ENCODE measurements at places on chromosomes 11 and 22.
A peak's percentile ranks its signal among the peaks of the same experiment; 100 is the strongest.

- no peak for DNase-seq
Measured at GRCh38 chr11:22602504-22602903, 23.1 kb downstream of the FANCF start.

- DNase-seq = no peak
Measured at GRCh38 chr11:117221775-117222517, 9.9 kb downstream of the PCSK7 start.

GRCh38 chr11:44758983-44759382 lies 32.2 kb downstream of the TSPAN18 start:
- no peak for DNase-seq

DNA sequence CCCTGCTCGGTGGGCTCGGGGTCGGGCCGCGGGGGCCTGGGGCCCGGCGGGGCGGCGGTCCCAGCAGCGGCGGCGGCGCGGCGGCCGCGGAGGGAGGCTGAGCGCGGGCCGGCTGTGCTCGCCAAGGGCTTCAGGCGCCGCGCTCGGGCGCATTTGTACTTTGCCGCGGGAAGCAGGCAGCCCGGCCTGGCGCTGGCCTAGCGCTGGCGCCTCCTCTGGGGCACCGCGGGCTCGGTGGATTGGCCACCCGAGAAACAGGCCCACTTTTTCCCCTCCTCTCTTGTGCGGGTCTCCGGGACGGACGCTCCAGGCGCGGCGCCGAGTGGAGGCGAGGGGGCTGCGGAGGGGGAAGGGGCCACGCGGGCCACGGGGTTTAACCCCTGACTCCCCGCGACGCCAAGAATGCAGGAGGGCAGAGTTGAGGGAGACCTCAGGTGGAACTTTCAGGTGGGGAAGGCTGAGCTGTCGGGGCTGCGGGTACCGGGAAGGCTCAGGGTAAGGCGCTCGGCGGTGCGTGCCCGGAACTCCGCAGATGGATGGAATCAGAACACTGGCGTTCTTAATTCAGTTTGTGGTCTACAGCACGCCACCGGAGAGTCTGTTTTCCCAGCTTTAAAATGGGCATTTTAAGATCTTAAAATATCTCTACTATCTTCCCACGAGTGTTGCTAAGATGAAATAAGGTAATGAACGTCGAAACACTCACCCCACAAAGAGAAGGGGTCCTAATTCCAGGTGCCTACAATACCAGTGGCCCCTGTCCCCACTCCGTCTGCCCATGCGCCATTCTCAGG lies at the start of gene CHRDL2:
Gene CHRDL2 (minus strand): TSS at position 126 of the 794 bp plus-strand sequence. CDS start 538 bp downstream, outside the sequence.
- DNase-seq = no peak

DNA sequence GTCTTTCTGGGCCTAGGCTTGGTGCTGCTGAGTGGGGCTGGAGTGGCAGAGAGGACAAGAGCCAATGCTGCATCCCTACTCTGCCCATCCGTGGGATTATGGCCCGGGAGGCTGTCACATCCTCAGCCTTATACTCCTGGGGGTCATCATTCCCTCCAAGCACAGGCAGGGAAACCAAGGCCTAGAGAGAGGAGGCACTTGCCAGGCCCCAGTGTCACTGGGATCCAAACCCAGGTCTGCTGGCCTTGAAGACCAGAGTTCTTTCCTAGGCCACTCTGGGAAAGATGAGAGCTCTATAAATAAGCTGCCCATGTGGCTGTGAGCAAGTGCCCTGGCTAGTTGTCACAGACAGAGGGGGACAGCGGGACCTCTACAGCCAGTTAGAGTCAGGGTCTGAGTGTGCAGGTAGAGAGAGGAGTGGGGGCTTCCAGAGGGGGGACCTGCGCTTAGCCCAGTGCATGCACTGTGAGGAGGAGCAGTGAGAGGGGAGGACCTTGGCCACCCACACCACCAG lies 4.8 kb downstream of the RELT start:
- no peak for DNase-seq

DNA sequence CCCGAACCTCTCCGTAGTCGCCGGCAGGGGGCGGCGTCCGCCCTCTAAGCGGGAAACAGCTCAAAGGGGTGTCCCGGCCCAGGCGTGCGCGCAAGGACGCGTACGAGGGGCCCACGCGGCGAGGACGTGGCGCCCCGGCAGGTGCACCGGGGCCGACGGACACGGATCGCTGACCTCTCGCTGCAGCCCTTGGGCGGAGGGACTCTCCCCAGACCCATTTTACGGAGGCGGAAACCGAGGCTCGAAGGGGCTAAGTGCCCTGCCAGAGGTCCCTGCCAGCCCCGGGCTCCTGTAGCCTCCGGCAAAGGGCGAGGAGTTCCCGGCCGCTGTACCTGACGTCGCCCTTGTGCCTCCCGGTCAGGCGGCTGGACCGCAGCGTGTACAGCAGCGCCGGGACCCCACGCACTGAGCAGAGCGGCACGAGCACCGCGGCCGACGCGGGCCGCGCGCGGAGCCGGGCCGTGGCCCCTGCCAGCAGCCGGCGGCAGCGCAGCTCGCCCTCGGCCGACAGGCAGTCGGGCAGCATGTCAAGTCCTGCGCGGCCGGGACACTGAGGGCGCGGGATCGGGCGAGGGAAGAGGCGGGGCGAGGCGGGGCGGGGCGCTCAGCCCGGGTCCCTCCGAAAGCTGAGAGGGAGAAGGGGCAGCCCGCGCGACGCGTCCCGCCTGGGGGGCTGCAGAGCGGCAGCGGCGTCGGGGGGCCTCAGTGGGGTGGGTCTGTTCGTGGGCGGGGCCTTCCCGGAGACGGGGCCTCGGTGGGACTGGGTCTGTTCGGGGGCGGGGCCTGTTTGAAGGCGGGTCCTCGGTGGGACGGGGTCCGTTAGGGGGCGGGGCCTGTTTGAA lies at the start of gene NUDT8:
Gene NUDT8 (minus strand): TSS at position 552 of the 842 bp plus-strand sequence. CDS start 26 bp downstream, at position 526.
- peak; percentile 89 for DNase-seq

DNA sequence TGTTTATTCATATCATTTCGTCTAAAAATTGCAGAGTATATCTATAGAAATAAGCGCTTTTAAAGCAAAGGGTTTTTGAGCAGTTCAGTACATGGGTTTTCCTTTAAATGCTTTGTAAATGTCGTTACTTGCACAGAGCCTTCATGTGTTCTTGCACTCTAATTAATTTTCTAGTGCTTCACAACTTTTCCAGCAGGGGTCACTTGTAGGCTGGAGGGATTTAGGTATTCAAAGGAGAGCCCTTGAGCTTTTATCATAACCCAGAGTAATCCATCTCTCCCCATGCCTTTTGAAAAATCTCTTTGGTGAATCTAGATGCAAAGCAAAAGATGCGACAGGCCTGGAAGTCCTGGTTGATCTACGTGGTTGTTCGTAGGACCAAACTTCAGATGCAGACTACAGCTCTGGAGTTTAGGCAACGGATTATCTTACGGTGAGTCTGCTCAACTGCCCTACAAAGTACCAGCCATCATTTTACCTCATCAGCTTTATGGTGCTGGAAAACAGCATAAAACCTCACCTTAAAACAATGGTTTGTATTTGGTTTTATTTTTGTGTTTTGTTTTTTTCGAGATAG lies 60.4 kb downstream of the SFI1 start:
- DNase-seq = peak; percentile 37

DNA sequence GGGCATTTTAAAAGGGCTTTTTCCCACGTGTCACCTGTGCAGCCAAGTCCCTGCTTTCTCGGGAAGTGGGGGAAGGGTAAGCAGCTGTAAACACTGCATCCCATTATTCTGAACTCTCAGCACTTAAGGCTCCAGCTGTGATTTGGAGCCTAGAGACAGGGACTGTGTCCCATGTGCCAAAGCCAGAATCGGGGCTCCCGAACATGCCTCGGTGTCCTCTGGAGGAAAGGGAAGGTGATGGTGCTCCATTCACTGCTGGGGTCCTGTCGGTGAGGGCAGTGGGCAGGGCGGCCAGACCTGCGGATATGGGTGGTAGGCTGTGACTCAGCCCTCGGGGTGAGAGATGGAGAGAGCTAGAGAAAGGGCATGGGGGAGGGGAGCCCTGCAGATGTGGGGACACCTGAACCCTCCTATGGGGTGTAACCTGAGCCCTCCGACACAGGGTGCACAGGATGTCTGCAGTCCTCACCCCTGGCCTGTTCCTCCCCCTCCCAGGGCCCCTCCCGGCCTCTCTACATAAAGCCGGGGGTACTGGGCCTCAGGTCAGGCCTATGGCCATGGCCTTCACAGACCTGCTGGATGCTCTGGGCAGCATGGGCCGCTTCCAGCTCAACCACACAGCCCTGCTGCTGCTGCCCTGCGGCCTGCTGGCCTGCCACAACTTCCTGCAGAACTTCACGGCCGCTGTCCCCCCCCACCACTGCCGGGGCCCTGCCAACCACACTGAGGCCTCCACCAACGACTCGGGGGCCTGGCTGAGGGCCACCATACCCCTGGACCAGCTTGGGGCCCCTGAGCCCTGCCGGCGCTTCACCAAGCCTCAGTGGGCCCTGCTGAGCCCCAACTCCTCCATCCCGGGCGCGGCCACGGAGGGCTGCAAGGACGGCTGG lies 31.8 kb downstream of the CAPN1 start:
- peak; percentile 2 for DNase-seq

DNA sequence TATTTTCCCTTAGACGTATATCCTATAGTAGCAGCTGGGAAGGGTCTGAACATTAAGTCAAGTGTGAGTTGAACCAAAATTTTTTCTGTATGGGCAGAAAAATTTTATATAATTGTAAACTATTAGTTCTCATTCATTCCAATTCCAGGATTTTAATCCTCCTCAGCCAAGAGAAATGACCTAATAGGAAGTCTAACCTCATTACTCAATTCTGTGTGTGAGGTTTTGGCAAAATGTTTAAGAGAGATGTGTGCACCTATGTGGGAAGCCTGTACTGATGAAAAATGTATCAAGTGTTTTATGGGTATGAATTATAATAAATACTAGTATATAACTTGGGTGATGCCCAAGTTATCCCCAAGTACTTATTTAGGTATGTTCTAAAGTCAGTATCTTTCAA lies 311.6 kb upstream of the PITPNB start:
- no peak for DNase-seq

DNA sequence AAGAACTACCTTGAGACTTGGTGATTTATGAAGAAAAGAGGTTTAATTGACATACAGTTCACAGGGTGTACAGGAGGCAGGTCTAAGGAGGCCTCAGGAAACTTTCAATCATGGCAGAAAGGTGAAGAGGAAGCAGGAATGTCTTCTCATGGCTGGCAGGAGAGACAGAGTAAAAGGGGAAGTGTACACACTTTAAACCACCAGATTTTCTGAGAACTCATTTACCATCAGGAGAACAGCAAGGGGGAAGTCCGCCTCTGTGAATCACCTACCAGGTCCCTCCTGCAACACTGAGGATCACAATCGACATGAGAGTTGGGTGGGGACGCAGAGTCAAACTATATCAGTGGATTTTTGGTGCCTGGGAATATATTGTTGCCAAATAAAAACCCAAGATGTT lies 40.3 kb upstream of the OR5D13 start:
- DNase-seq = no peak

GRCh38 chr11:110069158-110069737 lies 23.9 kb upstream of the ZC3H12C start:
- no peak for DNase-seq

DNA sequence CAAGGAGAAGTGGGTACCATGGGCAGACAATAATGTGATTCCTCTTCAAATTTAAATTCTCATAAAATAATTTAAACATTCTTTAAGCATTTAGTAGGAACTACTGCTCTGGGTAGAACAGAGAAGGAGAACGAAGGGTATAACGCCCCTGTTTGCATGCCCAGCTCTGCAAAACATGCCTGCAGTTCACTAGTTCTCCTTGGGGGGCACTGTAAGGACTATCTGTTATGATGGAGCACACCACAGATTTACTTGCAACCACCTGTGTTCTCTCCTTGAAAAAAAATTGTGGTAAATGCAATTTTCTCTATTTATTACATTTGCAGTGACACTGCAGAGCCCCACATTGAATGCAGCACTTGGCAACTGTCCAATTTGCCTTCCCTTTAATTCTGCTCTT lies 100.3 kb downstream of the GUCY1A2 start:
- no peak for DNase-seq

- no peak for DNase-seq
Measured at GRCh38 chr11:7490535-7490934, 5.2 kb downstream of the OLFML1 start.

DNA sequence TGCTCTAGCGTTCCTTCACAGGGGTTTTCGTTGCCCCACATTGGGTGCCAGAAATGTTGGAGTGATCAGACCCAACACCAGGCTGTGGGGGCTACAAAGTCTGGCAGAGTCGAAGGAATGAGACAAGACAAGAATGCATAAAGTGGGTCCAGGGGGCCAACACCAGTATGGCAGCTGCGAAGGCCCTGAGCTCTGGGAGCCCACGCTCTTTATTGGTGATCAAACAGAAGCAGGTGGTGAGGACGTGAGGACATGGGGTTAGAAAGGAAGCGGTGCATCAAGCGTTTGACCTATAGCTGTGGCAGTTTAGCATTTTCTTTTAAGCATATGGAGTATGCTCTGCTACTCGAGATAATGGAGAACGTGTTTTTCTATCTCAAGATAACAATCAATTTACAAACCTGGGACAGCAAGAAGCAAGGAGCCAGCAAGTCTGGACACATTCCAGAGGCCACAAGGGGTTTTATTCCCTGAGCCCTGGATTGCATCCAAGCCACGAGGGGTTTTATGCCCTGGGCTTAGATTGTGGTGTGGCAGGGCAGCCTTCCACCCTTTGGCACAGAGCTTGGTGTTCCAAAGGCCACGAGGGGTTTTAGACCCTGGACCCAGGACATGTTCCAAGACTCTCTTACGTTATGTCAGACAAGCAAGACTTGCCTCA lies 3.9 kb upstream of the DNAJB13 start:
- DNase-seq = no peak

DNA sequence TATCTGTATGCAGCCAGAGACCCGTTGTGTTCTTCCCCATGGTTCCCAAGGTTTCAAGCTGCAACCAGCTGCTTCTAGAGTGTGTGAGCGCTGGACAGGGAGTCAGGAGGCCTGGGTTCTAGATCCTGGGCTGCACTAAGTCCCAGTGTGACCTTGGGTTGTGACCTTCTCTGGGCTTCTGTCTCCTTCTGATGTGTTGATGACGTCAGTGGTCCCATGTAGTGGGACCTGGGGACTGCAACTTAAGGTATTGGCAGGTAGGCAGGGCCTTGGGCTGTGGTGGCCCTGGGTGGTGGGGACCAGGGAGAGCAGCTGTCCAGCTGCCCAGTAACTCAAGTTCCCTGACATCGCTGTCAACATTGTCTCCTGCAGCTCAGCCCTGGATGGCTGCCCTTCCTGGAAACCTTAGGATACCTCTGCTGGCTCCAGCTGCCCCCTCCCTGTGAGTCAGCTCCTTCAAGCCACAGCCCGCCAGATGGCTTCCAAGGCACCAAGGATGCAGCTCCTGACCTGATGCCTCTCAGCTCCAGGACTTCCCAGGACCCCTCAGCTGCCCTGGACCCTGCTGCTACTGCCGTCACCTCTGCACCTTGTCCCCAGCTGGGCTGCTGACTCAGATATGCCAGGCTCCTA lies 1.3 kb upstream of the PVALB start:
- no peak for DNase-seq

GRCh38 chr22:36913427-36914389 lies at the start of gene CSF2RB:
Gene CSF2RB (plus strand): TSS chr22:36913628. CDS start chr22:36922208, 8,580 bp downstream.
- peak; percentile 13 for DNase-seq

- DNase-seq = peak; percentile 18
Measured at GRCh38 chr11:93740031-93740729, 1.1 kb downstream of the TAF1D start.

- no peak for DNase-seq
Measured at GRCh38 chr11:128581561-128582272, 5.6 kb downstream of the ETS1 start.

- no peak for DNase-seq
Measured at GRCh38 chr22:34886812-34887211, 179.1 kb upstream of the ISX start.

All from CD4-positive, alpha-beta T cell treated with Interleukin-15 for 4 hours (primary cell).